ENCODE measurements at places on chromosomes 2 and 18. TPM values are rescaled to one million over a fixed set of nuclear protein-coding genes. Genes with fewer than 3 reads are reported as not detected.
A peak's percentile ranks its signal among the peaks of the same experiment; 100 is the strongest.

DNA sequence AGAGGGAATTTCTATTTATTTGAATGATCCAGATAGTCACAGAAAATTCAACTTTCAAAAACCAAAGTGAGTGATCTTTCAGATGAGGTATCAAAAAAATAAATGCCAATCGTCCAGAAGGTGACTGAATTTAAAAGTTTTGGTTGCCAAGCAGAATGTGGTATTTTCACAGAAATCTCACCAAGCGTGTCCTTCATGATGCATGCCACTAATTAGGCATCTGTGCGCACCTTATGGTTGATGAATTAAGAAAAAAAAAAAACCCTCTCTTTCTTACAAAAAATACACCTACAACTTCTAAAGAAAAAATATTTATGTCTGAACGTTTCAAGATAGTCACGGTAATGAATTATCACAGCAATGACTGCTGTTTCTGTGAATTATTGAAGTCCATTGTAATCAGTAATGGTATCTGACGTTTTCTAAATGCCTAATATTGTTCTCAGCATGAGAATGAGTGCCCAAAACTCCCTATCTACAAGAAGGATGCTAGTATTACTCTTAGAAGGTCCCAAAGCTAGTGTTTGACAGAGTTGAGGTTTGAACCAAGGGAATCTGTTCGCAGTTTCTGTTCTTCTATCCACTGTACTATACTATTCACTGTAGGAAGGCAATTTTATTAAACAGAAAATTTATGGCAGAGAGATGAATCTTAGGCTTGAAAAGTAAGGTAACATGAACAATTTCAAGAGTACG lies 219.6 kb upstream of the NETO1 start:
- DNase-seq, result no peak
- no peaks in the 10 kb centered on the region for H3K36me3 ChIP-seq
- no peaks in the 10 kb centered on the region for H3K4me1 ChIP-seq
- no peak overlapping the region for H3K27ac ChIP-seq
- no peak overlapping the region for H3K4me3 ChIP-seq
- no peaks in the 10 kb centered on the region for H3K27me3 ChIP-seq

GRCh38 chr18:57475903-57476302 lies 40.7 kb downstream of the ONECUT2 start:
- no peaks in the 10 kb centered on the region for H3K27me3 ChIP-seq
- no peak for DNase-seq
- H3K27ac ChIP-seq, result no peak overlapping the region
- H3K4me3 ChIP-seq, result no peak overlapping the region
- no peaks in the 10 kb centered on the region for H3K4me1 ChIP-seq
- no peaks in the 10 kb centered on the region for H3K36me3 ChIP-seq

DNA sequence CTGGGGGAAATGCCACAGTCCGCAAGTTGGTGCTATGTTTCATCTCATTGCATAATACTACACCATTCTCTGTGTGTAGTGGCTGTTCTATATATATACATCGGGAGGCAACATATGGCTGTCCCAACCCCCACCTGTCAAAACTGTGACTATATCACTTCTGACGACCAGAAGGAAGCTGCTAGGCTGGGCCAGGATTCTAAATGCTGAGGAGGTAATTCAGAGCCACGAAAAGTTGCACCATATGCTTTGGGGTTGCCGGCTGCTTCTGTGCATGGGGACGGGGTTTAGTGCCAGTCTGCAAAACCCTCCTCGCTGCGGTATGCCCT lies 117.3 kb downstream of the MSH2 start:
- H3K4me1 ChIP-seq, result no peaks in the 10 kb centered on the region
- H3K27ac ChIP-seq, result no peak overlapping the region
- no peak overlapping the region for H3K4me3 ChIP-seq
- no peak for DNase-seq
- H3K36me3 ChIP-seq, result no peaks in the 10 kb centered on the region

DNA sequence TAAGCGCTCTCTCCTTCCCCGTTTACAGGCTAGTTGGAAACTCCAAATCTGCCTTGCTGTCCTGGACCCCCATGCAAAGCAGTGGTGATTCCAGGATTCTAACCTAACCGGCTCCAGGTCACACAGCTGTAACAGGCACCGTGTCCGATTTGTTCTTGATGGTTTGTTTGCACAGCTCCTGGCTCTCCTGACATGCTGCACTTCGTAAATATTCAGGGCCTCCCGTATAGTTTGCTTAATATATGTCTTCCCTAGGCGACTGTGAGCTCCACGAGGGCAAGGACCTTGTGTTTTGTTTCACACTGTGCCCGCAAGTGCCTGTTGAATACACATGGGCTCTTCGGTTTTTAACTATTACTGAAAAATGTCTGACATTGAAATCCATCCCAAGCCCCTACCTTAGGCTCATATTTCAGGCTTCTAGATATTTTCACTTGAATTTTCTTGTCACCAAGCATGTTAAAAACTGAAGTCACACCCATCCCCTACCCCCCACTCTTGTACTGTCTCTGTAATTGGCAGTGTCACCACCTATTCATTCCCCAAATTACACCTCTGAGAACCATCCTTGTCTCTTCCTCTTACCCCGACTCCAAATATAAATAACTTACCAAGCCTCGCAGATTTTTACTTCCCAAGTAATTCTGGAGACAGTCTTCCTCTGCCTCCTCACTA lies 1.0 kb upstream of the PUM2 start:
- peak overlapping the region; percentile 83 for H3K4me3 ChIP-seq
- no peaks in the 10 kb centered on the region for H3K27me3 ChIP-seq
- no peak for DNase-seq
- peak overlapping the region; percentile 72 for H3K27ac ChIP-seq

DNA sequence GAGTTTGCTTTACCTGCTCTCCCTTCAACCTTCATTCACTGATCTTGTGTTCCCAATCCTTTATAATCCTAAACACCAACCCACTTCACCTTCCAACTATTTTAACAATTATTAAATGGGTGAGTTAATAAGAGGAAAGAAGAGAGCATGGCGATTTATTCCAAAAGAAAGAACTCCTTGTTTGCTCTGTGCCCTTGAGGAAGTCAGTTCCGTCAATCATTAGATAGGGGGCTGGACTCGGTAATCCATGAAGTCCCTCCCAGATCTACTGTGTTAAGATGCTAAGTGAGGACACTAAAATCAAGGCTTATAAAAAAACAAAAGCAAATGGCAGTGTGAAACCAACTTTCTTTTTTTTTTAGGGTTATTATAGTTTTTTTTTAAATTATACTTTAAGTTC lies 589.9 kb downstream of the XIRP2 start:
- H3K4me1 ChIP-seq, result no peaks in the 10 kb centered on the region
- no peaks in the 10 kb centered on the region for H3K36me3 ChIP-seq
- DNase-seq, result no peak
- H3K27ac ChIP-seq, result no peak overlapping the region
- H3K4me3 ChIP-seq, result no peak overlapping the region

GRCh38 chr2:32342801-32343200 lies 14.0 kb upstream of the BIRC6 start:
- H3K36me3 ChIP-seq, result no peaks in the 10 kb centered on the region
- no peaks in the 10 kb centered on the region for H3K4me1 ChIP-seq
- H3K27me3 ChIP-seq, result no peaks in the 10 kb centered on the region
- DNase-seq, result no peak
- H3K27ac ChIP-seq, result no peak overlapping the region
- no peak overlapping the region for H3K4me3 ChIP-seq

DNA sequence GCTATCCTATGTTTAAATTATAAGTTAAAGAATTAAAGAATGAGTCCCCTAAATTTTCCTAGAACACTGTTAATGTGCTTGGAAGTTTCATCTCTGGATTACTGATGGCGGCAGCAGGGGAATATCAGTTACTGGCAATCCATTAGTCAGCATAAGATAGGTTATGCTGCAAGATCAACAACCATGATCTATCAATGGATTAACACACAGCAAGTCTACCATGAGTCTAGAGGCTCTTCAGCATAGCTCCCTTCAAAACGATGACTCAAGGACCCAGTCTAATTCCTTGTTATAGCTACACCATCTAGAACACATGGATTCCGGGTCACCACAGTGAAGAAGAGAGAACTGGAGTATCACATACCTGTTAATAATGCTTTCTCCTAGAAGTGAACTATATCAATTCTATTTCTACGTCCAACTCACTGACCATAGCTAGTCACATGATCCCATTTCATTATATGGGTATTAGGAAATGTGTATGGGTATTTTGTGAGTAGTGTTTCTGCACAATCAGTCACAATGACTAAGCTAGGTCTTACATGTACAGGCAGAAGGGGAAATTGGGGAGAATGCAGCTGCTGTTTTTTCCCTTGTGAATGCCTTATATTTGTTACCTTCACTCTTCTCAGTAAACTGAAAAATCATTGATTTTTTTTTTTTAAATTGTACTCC lies 108.3 kb upstream of the MAPRE2 start:
- no peak for DNase-seq
- no peaks in the 10 kb centered on the region for H3K36me3 ChIP-seq
- H3K4me1 ChIP-seq, result peaks cover 25% of the 10 kb centered on the region
- no peaks in the 10 kb centered on the region for H3K27me3 ChIP-seq
- no peak overlapping the region for H3K4me3 ChIP-seq

- no peak for DNase-seq
- H3K4me1 ChIP-seq, result peaks cover 25% of the 10 kb centered on the region
- H3K27me3 ChIP-seq, result no peaks in the 10 kb centered on the region
- H3K36me3 ChIP-seq, result no peaks in the 10 kb centered on the region
- H3K27ac ChIP-seq, result no peak overlapping the region
These were observed 1.9 kb upstream of the ITGB6 start for GRCh38 chr2:160201849-160202539.

- DNase-seq, result no peak
- H3K27me3 ChIP-seq, result peaks cover 30% of the 10 kb centered on the region
- no peaks in the 10 kb centered on the region for H3K4me1 ChIP-seq
- no peak overlapping the region for H3K27ac ChIP-seq
These were observed 266.8 kb downstream of the EN1 start for GRCh38 chr2:118580651-118581050.

DNA sequence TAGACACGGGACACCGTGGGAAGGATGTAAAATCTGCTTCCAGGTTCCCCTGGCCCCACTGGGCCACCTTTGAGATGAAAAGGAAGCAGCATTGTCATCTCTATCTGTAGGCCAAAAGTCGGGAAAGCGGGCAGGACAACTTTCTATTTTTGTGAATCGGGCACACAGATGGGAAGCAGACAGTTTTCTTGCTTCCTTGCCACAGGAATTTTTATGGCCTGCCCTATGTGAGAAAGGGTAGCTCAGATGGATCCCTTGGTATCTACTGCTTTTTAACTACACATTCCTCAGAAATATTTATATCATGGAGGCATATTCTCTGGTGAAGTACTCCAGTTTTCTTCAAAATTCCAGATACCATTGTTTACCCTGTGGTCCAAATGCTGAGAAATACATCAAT lies 735.5 kb downstream of the CBLN2 start:
- DNase-seq, result no peak
- no peaks in the 10 kb centered on the region for H3K27me3 ChIP-seq
- no peaks in the 10 kb centered on the region for H3K4me1 ChIP-seq
- H3K4me3 ChIP-seq, result no peak overlapping the region
- no peak overlapping the region for H3K27ac ChIP-seq

- no peaks in the 10 kb centered on the region for H3K4me1 ChIP-seq
- DNase-seq, result no peak
- H3K27ac ChIP-seq, result no peak overlapping the region
These were observed 1045.8 kb downstream of the CNTNAP5 start for GRCh38 chr2:125070726-125071505.

- no peak overlapping the region for H3K4me3 ChIP-seq
- H3K4me1 ChIP-seq, result no peaks in the 10 kb centered on the region
- H3K27ac ChIP-seq, result no peak overlapping the region
- no peaks in the 10 kb centered on the region for H3K36me3 ChIP-seq
- DNase-seq, result no peak
These were observed 243.7 kb upstream of the PXDN start for GRCh38 chr2:1988049-1988448.

GRCh38 chr2:120421126-120421829 lies 75.3 kb downstream of the INHBB start:
- H3K4me1 ChIP-seq, result no peaks in the 10 kb centered on the region
- H3K27ac ChIP-seq, result no peak overlapping the region
- H3K4me3 ChIP-seq, result no peak overlapping the region
- H3K27me3 ChIP-seq, result peaks cover 24% of the 10 kb centered on the region
- H3K36me3 ChIP-seq, result no peaks in the 10 kb centered on the region

- H3K4me3 ChIP-seq, result no peak overlapping the region
- H3K27ac ChIP-seq, result no peak overlapping the region
- no peaks in the 10 kb centered on the region for H3K36me3 ChIP-seq
- H3K4me1 ChIP-seq, result no peaks in the 10 kb centered on the region
- H3K27me3 ChIP-seq, result no peaks in the 10 kb centered on the region
- DNase-seq, result no peak
These were observed 19.7 kb downstream of the ATP6V1C2 start for GRCh38 chr2:10741139-10741538.

- H3K27ac ChIP-seq, result no peak overlapping the region
- no peaks in the 10 kb centered on the region for H3K36me3 ChIP-seq
- H3K4me1 ChIP-seq, result no peaks in the 10 kb centered on the region
- no peaks in the 10 kb centered on the region for H3K27me3 ChIP-seq
- H3K4me3 ChIP-seq, result no peak overlapping the region
These were observed 1095.7 kb downstream of the TSN start for GRCh38 chr2:122851161-122851560.

DNA sequence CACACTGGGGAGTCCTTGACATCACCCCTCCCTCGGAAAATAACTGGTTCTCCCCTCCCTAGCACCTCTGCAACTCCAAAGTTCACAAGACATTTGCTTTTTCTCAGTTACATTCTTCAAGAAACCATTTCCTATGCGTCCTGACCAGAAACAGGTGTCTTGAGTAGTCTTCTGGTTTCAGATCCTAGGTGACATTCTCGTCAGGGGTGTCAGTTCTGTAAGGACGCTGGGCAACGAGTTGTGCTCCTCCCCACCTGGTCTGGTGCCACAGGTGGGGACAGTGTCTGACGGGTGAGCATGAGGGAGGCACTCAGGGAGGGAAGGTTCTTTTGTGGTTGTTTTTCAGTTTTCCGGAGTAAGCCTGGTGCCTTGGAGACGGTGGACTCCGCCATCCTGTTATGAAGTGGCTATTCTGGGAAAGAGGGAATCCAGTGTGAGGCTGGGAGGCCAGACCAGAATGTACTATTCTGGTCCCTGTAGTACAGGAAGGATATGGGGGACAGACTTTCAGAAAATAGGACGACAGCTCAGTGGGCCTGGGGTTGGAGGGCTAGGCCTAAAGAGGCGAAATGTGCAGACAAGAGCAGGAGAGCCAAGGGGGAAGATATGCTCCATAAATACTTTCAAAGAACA lies 50.6 kb downstream of the EPAS1 start:
- no peaks in the 10 kb centered on the region for H3K4me1 ChIP-seq
- no peak for DNase-seq
- no peaks in the 10 kb centered on the region for H3K27me3 ChIP-seq
- H3K27ac ChIP-seq, result no peak overlapping the region

The HJURP gene
- 64.1 TPM for total RNA-seq

The PGAP1 gene
- total RNA-seq, result 7.1 TPM

The VWC2L gene
- not detected for total RNA-seq

The RND3 gene
- 15.0 TPM for total RNA-seq

The ZNF396 gene
- 1.3 TPM for total RNA-seq

The BCL2 gene
- 2.5 TPM for total RNA-seq

The PDE11A gene
- total RNA-seq, result 0.61 TPM

The CRYGD gene
- not detected for total RNA-seq
